Cerebellum (tissue), 4 donors: ENCODE measurements at places on chromosomes 3 and 15.
A peak's percentile ranks its signal among the peaks of the same experiment; 100 is the strongest.

GRCh38 chr3:117114517-117115265, 405.1 kb downstream of the TUSC7 start:
- no peak for DNase-seq

- peak; percentile 92 for DNase-seq
Observed at GRCh38 chr3:61561374-61562041, at the start of gene PTPRG. Gene PTPRG, plus strand, starts transcription at chr3:61561571. Its CDS starts 717 bp downstream, at chr3:61562288.

GRCh38 chr3:28250999-28251398, 9.6 kb downstream of the CMC1 start:
- DNase-seq = no peak

GRCh38 chr3:138371070-138371965, 22.9 kb downstream of the MRAS start:
- DNase-seq = no peak

GRCh38 chr3:139509631-139510030, 29.9 kb downstream of the RBP1 start:
- DNase-seq = no peak

DNA sequence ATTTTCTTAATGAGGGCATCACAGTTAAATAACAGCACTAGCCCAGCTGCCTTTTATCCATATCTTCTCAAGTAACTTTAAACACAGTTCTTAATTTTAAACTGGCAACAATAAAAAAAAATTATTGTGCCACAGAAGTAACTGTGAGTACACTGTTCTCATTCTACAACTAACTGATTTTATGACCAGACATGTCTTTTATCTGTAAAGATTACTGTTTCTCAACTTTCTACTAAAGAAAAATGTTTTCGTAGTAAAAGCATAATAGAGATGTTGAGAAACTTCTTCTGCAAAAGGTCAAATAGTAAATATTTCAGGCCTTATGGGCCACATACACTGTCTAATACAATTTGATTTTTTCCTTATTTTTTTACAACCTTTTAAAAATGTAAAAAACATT, 32.0 kb downstream of the PLOD2 start:
- DNase-seq = no peak

DNA sequence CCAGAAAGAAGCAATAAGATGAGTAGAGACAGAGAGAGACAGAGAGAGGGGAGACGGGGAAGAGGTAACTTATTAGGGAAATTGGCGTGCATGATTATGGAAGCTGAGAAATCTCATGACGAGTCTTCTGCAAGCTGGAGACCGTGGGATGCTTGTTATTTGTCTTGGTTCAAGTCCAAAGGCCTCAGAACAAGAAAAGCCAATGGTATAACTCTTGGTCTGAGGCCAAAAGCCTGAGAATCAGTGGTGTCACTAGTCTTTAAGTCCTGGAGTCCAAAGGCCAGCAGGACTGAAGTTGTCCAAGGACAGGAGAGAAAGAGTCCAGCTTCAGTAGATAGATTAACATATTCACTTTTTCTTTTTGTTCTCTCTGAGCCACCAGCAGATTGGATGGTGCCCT, 613.6 kb downstream of the CADM2 start:
- DNase-seq = no peak

DNA sequence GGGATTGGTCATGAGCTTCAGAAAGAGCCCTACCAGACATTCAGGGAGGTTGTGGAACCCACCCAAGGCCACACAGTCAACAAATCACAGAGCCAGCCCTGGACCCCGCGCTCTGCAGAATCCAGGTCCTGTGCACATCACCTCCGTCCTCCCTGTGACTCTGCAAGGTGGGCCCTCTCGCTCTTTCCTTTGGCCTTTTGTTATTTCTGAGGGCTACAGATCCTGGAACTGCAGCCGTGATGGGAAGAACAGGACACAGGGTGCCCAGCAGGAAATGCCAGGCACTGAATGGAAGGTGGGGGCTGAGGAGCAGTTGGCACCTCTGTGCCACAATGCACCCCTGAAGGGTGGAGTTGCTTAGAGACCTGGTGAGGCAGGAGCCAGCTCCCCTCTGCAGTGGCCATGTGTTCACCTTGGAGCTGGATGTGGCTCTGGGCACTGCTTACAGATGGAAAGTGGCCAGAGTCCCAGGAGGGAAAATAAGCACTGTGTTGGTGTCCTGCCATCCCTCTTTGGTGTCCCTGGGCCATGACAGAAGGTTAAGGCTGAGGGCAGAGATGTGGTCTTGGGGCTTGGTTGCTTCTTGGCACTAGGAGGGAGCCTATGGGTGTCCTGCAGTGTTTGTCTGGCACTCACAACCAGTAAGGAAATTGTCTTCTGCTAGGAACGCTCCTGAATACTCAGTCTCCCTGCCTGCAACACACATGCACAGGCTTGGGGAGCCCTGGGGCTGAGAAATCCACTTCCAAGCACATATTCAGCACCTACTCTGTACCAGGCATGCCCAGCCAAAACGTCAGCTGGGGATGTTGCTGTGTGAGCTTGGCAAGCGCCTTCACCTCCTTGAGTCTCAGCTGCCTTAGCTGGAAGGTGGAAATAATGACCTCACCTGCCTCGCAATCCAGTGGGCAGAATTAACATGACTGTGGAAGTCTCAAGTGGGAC, 98.0 kb upstream of the SLC6A6 start:
- peak; percentile 54 for DNase-seq
